ENCODE measurements at places on chromosomes 7 and 10. TPM values are rescaled to one million over a fixed set of nuclear protein-coding genes. Genes with fewer than 3 reads are reported as not detected.

Gene CC2D2B
- not detected for total RNA-seq

Gene ALKBH4
- 10.8 TPM for total RNA-seq

Gene HKDC1
- total RNA-seq: not detected

Gene TBRG4
- 82.0 TPM for total RNA-seq

Gene METTL27
- not detected for total RNA-seq

Gene SPDYE9
- not detected for total RNA-seq

Gene ARHGEF5
- total RNA-seq: 2.7 TPM

Gene GSAP
- total RNA-seq: 0.74 TPM

Gene ZNF117
- 0.94 TPM for total RNA-seq

Gene C10orf105
- not detected for total RNA-seq

Gene TMEM184A
- total RNA-seq: not detected

Gene CHST15
- 9.8 TPM for total RNA-seq

- DNase-seq: no peak
Observed at GRCh38 chr10:101565936-101566332, 22.1 kb downstream of the POLL start.

DNA sequence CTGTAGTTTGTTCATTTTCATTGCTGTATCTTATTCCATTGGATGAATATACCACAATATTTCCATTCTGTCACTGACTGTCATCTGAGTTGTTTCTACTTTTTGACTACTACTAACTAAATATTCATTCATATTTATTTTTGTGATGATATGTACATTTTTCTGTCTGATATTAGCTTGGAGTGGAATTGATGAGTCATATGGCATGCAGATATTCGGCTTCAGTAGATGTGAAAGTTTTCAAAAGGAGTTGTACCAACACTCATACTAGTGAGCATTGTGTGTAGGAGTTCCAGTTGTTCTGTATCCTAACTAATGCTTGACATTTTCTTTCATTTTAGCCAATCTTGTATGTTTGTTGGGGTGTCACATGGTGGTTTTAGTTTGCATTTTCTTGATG is 7.7 kb downstream of the RUNDC3B start:
- no peak for DNase-seq

DNA sequence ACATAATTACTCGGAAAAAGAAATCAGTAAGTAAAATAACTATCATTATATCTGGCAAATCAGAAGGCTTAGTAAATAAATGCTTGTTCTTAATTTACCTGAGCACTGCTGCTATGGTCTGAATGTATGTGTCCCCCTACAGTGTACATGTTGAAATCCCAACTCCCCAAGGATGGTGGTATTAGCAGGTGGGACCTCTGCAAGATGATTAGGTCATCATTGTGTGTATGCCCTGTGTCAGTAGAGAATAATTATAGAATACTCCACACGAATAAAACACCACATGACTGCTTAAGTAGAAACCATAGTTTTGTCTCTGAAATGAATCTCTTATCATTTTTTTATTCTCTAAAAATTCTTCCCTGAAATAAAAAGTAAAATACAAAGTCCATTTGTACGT is 101.6 kb downstream of the RNF133 start:
- no peak for DNase-seq

DNA sequence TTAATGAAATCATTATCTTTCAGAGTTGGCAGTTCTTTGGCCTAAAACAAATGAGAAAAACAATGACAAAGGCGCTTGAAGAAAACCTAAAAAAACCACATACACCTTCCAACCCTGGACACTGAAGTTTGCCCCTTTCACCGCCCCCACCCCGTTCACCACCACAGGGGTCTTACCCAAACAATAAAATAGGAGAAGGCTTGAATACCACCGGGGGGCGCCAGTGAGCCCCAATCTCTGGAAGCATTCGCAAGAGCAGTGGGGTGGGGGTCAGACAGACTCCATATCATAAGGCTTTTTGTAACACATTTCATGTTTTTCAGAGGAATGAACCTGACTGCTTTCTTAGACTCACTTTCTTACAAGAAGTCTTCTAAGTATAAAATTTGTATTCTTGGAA is 163.6 kb downstream of the PIP4K2A start:
- peak; percentile 38 for DNase-seq

DNA sequence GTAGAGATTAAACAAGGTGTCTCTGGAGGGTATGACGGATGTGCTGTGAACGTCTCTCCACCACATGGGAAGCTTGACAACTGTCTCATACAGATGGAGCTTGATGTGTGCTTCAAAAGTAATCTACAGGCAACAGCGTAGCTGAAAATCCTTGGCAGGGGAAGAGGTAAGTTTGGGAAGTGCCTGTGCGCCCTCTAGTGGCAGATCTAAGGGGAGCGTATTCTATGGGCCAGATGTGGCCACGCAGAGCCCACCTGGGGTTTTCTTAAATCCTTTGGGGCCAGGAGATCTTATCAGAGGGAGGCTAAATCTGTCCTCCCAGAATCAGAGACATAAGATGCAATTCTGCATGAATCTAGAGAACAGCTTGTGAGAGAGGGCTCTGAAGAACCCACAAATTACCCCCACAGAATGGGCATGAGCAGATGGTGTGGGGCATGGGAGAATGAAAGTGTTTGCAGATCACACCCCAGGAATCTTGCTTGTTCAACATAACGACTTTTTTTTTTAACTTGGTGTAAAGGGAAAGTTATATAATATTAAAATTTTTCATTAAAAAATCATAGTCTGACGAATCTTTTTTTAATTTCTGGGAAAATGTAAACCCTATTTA is 91.2 kb upstream of the MPP7 start:
- peak; percentile 49 for DNase-seq

DNA sequence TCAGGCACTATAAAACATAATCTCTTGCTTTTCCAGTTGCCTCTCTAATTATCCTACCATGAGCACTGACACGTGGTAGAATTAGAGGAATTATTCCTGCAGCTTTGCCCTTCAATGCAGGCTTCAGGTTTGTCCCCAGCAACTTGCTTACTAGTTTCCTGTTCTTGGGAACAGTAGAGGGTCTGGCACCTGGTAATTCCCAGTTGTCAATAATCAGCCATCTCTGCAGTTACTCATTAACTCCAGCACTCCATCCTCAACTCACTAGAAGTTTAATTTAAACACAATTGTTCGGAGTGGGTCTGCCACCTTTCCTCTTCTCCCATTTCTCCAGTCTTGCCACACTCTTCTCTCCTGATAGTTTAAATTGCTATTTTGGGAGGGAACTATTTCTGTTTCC is 324.3 kb upstream of the KIAA1217 start:
- DNase-seq: no peak

DNA sequence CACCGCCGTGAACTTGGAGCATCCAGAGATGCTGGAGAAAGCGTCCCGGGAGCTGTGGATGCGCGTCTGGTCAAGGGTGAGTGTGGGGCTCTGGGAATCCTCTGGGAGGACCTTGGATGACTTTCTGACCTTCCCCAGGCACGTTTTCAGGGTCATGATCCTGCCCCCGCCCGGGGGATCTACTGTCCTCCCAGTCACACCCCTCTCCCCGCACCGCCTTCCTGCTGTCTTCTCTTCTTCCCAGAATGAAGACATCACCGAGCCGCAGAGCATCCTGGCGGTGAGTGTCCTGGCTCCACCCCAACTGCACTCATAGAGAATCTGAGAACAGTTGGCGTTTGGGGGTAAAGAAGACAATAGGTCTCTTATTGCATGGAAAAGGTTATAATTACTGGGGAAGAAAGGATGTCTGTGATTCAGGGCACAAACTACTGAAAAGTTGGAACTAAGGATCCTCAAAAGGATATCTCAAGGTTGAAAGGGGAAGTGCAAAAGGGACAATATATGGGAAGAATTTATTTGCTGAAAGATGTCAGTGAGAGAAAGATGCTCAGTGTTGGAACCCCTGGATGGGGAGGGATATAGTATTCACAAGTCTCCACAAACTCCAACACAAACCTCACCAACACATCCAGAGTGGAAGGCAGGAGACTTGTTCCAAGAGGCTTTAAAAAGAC is 1.9 kb downstream of the GSTK1 start:
- no peak for DNase-seq

DNA sequence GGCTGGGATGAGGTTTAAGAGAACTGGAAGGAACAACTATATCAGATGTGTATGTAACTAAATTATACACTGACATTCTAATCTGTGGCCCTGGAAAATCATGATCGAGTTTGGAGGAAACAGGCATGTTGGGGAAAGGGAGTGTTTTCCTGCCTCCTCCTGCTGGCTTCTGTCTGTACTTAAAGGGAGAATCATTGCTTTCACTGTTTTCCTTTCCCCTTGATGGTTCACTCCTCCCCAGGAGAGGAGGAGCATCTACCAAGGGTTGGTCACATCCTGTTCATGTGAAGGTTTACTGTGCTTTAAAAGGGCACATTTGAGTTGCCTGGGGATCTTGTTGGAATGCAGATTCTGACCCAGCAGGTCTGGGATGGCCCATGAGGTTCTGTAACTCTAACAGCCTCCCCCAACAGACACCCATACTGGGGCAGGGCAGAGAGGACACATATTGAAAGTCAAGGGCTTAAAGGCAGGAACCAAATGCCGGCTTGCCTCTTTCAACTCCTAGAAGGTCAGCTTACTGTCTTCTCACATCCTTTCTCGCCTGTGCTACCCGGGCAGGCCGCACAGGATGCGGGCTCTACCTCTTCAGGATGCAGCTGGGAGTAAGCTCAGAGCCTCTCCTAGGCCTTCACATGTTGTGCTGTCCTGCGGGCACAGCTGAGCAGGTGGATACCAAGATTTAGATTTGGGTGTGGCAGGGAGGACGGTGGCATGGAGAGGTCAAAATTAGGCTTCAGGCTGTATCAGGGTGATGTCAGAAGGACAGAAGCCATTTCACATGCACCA is 694.8 kb downstream of the KCNMA1 start:
- DNase-seq: no peak

GRCh38 chr7:27412164-27412563 is 169.6 kb downstream of the EVX1 start:
- DNase-seq: no peak

DNA sequence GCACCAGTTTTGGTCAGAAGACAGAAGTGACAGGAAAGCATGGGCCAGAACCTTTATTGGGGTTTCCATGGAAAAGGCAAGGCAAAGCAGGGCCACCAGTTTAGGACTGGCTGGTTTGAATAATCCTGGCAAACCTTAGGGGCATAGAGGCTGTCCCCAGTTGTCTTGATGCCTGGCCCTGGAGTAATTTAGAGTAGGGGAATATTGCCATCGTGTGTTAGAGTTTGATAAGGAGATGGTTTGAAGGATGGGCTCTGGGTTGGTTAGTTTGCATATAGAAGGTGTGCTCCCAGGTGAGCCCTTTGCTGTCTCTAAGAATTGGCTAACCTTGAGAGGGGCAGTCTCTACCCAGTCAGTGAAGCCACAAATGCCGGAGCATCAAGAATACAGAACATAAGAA is 79.6 kb downstream of the ZNF777 start:
- DNase-seq: no peak

DNA sequence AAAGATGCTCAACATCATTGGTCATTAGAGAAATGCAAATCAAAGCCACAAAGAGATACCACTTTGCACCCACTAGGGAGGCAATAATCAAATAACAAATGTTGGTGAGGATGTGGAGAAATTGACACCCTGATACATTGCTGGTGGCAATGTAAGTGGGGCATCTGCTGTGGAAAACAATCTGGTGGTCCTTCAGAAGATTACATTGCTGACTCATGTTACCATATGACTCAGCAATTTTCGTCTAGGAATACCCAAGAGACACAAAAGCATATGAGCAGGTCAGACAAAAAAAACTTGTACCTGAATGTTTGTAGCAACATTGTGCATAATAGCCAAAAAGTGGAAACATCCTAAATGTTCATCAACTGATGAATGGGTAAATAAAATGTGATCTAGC is 4.9 kb upstream of the CLDN3 start:
- no peak for DNase-seq

DNA sequence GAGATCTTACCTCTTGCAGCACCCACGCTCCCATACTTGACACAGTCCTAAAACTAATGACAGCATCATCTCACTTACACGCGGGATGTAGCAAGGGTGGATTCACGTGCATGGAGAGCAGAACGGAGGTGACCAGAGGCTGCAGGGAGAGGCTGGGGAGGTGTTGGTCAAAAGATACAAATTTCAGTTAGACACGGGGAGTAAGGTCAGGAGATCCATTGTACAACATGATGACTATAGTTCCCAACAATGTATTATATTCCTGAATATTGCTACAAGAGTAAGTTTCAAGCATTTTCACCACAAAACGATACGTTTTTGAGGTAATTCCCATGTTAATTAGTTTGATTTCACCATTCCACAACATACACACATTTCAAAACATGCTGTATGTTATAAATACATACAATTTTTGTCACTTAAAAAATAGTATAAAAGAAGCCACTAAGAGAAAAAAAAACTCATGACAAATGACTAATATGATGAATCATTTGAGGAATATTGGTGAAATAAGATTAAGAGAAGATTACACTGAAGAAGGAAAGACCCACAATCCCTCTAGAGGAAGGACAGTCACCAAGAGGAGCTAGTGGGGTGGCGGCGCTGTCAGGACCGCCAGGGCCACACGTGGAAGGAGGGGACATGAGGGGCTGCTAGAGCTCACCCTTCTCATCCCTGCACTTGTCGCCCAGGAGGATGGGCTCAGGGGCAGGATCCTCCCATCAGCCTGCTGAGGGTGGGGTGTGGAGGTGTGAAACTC is 49.4 kb upstream of the EGFR start:
- DNase-seq: no peak

GRCh38 chr7:112080441-112080840 is 125.8 kb downstream of the DOCK4 start:
- DNase-seq: peak; percentile 49

DNA sequence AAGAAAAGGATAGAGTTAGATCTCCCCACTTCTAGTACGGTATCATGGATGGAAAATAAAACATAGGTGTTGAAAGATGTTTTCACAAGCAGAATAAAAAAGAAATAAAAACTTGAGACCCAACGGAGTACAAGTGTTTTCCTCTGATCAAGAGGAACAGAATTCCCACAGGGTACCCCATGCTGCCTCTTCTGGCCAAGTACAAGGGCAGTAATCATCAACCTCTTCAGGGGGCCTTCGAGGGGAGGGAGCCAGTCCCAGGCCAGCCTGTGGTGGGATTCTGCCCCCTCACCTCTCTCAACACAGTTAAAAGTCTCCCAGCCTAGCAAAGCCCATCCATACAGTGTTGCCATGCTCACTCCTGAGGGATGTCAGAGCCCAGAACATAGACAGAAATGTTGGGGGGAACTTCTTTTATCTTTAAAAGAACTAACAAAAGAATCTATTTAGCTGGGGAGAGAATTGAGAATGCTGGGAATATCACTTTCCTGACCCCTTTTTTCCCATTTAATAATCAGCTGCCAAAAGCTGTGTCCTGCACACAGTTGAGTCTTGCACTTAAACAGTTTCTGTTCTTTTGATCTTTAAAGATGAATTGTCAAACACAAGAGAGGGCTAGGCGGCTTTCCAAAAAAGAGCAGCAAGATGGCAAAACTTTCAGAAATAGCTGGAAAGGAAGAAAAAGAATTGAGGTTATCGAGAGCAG is 101.7 kb downstream of the PTN start:
- DNase-seq: no peak

- no peak for DNase-seq
Observed at GRCh38 chr7:78514634-78515033, 716.1 kb downstream of the PHTF2 start.

GRCh38 chr10:132551808-132552130 is 14.2 kb downstream of the INPP5A start:
- DNase-seq: no peak

- DNase-seq: peak; percentile 6
Observed at GRCh38 chr7:135620980-135621850, 41.1 kb upstream of the STMP1 start.

GRCh38 chr10:70053218-70053840 is 683 bp downstream of the MACROH2A2 start:
- peak; percentile 38 for DNase-seq

Data from MG63 (cell line).